NCI-H446 treated with DMSO at 0.1 percent for 48 hours (cell line): ENCODE measurements at places on chromosomes 7 and 10.

- DNase-seq = no peak
Measured at GRCh38 chr10:114304571-114305421, 65.7 kb downstream of the VWA2 start.

DNA sequence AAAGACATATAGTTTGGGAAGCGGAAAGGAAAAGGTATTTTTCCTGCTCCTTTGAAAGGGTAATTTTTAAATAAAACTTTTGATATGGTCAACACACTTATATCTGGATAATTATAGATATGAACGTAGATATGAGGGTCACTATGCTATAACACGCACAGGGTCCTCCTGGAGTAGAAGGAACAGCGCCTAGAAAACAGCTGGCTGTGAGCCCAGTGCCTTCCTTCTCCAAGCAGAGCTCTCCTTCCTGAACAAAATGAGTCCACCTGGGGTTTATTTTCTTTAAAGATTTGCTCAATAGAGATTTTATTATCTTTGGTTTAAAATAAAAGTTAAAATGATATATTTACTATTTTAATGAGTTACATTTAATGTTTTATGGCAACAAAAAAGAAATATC, 13.1 kb downstream of the STEAP1 start:
- DNase-seq = no peak

- no peak for DNase-seq
Measured at GRCh38 chr10:48981310-48981907, 41.8 kb upstream of the LRRC18 start.

GRCh38 chr7:32357535-32358277, 132.5 kb downstream of the LSM5 start:
- no peak for DNase-seq

DNA sequence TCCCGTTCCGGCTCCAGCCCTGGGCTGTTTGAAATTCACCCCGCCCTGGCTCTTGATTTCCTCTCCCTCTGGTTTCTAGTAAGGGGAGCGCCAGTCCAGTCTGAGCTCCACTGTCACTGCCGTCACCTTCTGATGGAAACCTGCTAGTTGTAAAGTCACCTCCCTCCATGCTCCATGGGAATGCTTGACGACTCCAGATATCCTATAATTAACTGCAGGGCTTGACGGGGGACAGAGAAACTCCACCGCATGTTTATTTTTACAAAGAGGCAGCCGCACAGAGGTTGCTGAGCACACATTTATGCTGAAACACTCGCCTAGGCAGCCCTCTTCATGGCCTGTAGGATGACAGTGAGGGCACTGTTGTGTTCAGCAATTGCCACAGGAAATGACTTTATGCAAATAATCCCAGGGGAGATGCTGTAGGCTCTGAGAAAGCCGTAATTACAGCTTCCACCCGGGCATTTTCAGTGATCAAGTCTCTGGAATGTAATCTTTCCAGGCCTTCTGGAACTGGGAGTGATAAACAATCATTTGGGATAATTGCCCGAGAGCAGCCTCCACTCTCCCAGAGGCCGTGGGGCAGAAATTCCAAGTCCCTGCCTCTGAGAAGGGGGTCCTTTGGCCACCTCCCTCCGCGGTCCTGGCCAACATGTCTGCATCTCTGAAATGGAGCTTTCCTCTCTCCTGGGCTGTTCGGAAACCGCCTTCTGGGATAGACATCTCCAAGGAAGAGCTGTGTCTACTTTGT, 300.5 kb downstream of the KLF6 start:
- DNase-seq = no peak
